ENCODE measurements at places on chromosomes 2 and 18. TPM values are rescaled to one million over a fixed set of nuclear protein-coding genes. Genes with fewer than 3 reads are reported as not detected.

The GAREM1 gene
- polyA plus RNA-seq, result 34.8 TPM

- no peak for DNase-seq
These were observed 69.1 kb upstream of the CTDP1 start for GRCh38 chr18:79610461-79611039.

DNA sequence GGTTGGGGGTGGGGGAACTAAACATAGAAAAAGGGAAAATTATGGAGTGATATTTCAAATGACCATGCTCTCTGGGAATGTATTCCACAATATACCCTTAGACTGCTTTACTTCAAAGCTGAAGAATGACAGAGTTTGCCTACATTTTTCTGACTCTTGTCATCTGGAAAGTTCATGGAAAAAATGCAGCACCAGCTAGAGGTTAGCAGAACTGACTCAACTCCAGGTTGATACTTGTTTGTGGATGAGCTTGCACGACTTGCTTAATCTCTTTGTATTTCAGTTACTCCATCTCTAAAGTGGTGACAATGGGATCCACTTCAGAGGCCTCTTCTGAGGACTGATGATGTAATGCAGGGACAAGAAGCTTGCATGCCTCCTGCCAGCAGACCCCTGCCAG lies 824.0 kb upstream of the ID2 start:
- DNase-seq, result no peak

DNA sequence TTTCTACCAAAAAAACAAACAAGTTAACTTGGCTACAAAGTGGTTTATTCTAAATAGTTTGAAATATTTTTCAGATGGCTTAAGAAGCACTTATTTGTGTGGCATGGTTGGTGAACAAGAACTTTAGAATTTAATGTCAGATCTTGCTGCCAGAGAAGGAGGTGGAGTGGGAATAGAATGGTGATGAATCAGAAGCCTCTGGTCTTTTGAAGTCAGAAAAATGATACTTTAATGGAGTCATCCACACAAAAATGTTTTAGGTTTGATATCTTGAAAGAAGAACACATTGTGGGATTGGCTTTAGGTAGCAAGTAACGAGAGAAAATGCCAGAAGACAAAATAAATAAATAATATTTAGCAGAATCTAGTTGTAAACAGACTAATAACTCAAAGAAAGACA lies 243.1 kb upstream of the FANCL start:
- DNase-seq, result no peak

GRCh38 chr18:64850791-64851190 lies 701.9 kb upstream of the LINC00305 start:
- DNase-seq, result no peak

- no peak for DNase-seq
These were observed 176.0 kb downstream of the ACKR3 start for GRCh38 chr2:236745420-236746210.

DNA sequence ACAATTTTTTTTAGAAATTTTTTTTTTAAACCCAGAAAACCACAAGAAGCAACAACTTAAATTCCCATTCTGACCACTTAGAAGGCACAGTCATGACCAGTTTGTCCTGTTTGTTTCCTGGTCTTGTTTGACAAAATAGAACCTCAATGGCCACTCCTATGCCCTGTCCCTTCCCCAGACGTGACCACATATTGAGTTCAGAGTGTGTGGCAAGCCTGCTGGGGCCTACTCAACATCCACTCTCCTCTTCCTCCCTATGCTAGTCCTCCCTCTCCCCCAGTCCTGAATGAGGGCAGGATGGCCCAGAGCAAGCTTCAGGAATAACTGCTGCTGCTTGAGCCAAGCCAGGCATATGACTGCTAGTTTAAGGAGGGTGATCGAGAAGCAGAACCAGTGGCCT lies 89.6 kb downstream of the PRELID3A start:
- DNase-seq, result no peak

- DNase-seq, result no peak
These were observed 148.6 kb downstream of the WDR7 start for GRCh38 chr18:56799756-56800155.

Measured in right renal cortex interstitium (tissue), 3 donors.